ENCODE measurements at places on chromosomes 3 and 15.

GRCh38 chr3:158221426-158221825 lies 111.5 kb downstream of the RSRC1 start:
- DNase-seq: no peak

GRCh38 chr15:74584779-74585178 lies 30.9 kb upstream of the CLK3 start:
- DNase-seq: no peak

GRCh38 chr3:114308830-114309229 lies 15.0 kb downstream of the TIGIT start:
- DNase-seq: no peak

GRCh38 chr3:10845839-10846656 lies 30.0 kb downstream of the SLC6A11 start:
- no peak for DNase-seq

DNA sequence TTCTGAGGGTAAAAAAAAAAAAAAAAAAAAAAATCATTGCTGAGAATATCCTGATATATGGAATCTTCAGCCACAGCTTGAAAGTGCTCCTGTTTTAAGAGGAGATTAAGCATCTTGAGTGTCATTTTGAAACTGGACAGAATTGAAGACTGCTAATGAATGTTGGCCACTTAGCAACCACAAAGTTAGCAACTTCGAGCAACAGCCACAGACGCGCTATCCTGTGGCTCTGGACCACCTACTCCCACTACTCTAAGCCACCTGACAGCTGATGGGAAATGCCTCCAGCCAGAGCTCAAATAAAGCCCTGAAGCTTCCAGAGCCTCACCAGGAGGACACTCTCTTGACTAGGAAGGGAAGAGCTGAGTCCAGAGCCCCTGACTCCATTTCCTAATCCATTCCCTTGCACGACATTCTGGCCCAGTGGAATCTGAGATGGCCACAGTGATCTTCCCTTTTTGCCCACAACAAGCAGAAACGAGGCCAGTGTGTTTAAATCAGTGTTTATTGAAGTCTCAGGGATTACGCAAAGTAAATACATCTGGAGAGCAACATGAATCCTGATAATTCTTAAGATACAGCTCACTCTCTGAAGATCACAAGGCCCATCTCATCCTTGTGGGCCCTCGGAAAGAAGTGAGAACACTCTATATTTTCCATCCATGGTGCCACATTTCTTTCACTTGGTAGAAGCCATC lies 58.6 kb downstream of the TMEM212 start:
- DNase-seq: no peak

DNA sequence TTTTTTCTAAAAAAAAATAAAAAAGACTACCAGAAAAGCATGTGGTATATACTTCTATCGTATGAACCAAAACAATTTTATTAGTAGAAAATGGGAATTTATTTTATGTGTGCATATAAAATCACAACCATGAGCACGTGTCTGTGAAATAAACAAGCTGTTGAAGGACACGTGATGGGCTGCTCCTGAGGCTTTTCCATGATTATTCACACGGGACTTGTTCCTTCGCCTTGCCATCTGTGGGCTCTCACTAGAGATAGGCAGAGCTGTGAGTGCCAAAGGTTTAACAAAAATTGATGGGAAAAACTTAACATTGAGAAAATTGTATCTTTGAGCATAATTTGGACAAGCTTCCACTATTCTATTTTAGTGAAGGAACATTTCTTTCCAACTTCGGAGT lies 12.4 kb upstream of the ETV5 start:
- no peak for DNase-seq

All from HCT116 (cell line).